ENCODE measurements at places on chromosomes 3 and 15. TPM values are rescaled to one million over a fixed set of nuclear protein-coding genes. Genes with fewer than 3 reads are reported as not detected.

DNA sequence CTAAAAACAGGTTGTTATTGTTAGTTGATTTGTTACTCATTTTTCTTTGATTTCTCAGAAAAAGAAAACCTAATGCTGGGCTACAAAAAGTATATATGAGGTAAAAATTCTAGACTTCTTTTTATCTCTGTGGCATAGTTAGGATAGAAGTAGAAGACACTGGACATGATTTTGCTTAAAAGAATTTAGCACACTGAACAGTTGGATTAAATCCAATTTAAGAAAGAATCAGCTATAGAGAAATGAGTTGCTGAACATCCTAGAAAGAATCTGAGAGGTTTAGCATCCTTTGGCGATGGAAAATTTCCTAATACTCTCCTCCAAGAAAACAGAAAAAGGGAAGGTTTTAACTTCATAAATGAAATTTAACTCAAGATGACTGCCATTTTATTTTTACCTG lies 259.7 kb downstream of the TBL1XR1 start:
- no peak for DNase-seq

- DNase-seq, result no peak
Measured at GRCh38 chr3:133256787-133257483, 142.9 kb upstream of the BFSP2 start.

DNA sequence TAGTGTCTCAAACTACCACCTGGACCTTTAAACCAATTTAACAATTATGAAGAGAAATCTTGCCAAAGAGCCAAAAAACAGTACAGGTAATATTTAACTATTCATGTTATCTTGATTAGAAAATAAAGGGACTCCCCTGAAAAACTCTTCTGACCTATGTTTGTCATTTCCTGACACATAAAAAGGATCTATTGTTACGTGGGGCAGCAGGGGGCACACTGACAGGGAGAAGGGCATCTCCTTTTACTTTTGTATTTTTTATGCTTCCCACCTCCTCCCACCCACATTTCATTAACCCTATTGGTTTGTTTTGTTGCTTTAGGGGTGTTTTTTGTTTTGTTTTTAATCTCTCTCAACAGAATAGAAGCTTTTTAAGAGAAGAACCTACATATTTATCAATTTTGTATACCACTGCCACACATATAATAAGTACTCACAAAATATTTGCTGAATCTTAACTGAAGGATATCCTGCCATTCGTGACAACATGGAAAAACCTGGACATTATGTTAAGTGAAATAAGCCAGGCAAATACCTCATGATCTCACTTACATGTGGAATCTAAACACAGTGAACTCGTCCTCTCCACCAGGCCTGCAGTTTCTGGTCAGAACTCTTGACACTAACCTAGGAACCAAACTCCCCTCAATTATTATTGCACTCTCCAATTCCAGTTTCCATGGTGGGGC lies 17.7 kb downstream of the STAG1 start:
- DNase-seq, result no peak

GRCh38 chr3:149077628-149078027 lies 8.7 kb downstream of the HLTF start:
- DNase-seq, result no peak

The CACNA1D gene
- 20.9 TPM for total RNA-seq

The UCN2 gene
- total RNA-seq, result not detected

DNA sequence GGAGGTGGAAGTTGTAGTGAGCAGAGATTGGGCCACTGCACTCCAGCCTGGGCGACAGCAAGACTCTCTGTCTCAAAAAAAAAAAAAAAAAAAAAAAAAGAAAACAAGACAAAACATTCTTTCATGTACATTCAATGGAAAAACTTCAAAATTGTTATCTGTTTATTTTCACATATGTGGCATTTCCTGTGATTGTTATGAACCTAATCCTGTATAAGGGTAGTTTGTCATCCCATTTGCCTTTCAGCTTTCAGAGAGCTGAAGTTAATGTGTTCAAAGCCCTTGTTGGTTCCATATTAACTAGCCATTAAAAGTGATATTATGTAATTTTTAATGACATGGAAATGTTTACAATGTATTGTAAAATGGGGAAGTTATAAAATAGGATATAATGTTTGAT lies 17.3 kb upstream of the NCK1 start:
- no peak for DNase-seq

The ABHD14A gene
- total RNA-seq, result 11.3 TPM

The DOCK3 gene
- total RNA-seq, result 0.75 TPM

DNA sequence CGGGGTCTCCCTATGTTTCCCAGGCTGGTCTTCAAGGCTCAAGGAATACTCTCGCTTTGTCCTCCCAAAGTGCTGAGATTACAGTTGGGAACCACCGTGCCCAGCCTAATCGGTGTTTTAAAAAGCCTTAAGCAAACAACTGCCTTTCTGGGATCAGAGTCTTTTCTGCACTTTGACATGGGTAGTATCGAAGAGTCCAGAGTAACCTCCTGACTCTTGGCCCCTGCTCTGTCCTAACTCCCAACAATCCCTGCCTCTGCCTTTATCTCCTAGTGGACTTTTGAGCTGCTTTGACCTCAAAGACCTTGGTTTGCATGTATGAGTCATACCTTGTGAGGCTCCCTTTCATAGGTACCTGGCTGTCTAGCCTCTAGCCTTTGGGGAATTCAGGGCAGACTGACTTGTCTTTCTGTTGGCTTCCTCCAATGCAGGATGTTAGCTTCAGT lies 21.0 kb upstream of the HACD2 start:
- DNase-seq, result no peak

The ZNF80 gene
- not detected for total RNA-seq

DNA sequence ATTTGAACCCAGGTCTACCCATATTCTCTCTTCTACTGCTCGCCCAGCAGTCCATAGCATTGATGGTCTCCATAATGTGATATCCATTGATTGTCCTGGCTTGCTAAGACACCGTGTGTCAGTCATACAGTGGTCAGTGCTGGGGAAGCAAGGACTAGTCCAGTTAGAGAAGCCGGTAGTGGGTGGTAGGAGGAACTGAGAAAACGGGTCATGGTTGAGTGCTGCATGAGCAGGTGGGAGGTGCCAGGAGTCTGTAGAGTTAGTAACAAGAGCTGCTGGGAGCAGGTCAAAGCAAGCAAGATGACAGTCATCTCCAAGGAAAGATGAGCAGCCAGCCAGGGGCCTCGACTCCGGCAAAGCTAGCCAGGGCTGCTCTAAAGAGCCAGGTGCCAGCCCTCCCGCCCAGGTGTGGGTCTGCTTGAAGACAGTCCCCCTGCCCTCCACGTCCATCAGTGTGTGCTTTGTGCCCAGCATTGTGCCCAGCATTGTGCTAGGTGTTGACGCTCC lies 29.5 kb upstream of the USP3 start:
- DNase-seq, result peak; percentile 67

GRCh38 chr15:46312133-46312740 lies 677.4 kb downstream of the SQOR start:
- peak; percentile 84 for DNase-seq
